GM12878 (cell line): ENCODE measurements at places on chromosomes 4 and X. TPM values are rescaled to one million over a fixed set of nuclear protein-coding genes. Genes with fewer than 3 reads are reported as not detected.

DNA sequence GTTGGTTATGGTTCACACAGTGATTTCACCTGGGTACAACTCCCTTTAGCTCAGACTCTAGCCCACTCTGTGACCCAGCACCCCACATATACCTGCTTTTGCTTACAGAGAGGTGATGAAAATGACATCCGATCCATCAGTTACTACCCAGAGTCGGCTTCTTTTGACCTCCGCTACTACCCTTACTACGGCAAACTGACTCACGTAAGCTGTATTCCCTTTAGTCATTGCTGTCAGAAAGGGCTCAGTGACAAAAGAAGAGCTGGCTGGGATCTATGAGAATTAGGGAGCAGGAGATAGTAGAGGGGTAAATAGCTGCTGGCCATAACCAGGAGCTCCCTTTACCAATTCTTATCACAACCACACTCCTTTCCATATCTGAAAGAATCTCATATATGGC, 16.7 kb downstream of the ATP1B4 start:
- H3K4me3 ChIP-seq: no peak overlapping the region
- no peak for DNase-seq
- H3K36me3 ChIP-seq: no peaks in the 10 kb centered on the region
- no peaks in the 10 kb centered on the region for H3K27me3 ChIP-seq

DNA sequence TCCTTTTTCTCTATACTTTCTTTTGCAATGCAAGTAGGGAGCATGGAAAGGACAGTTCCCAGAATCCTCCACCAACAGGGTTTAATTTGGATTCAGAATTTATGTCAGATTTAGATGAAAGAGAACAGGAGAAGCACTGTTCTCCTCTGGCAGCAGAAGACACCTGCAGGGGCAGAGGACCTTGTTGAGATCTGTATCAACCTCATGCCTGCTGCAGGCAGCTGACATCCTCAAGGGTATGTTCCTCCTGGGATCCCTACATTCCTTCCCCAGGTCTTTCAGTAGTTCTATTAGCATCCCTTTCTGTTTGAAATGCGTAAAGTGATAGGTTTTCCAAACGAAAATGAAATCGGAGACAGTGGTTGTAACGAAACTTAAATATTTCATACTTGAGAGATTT, 10.6 kb upstream of the GUCY1A1 start:
- DNase-seq: no peak
- H3K36me3 ChIP-seq: no peaks in the 10 kb centered on the region
- H3K27me3 ChIP-seq: 0 out of 2 replicates have a peak, but pooled peaks cover 2% of the 10 kb centered on the region
- H3K27ac ChIP-seq: no peak overlapping the region
- no peaks in the 10 kb centered on the region for H3K4me1 ChIP-seq
- H3K4me3 ChIP-seq: no peak overlapping the region

GRCh38 chrX:80181079-80181478, 166.5 kb downstream of the TBX22 start:
- no peak overlapping the region for H3K4me3 ChIP-seq
- H3K27me3 ChIP-seq: no peaks in the 10 kb centered on the region
- no peak overlapping the region for H3K27ac ChIP-seq
- H3K4me1 ChIP-seq: no peaks in the 10 kb centered on the region

GRCh38 chrX:129652565-129653169, 2.1 kb downstream of the APLN start:
- no peak overlapping the region for H3K27ac ChIP-seq
- no peak for DNase-seq
- no peaks in the 10 kb centered on the region for H3K4me1 ChIP-seq
- no peaks in the 10 kb centered on the region for H3K36me3 ChIP-seq
- no peak overlapping the region for H3K4me3 ChIP-seq

Gene MAOB
- total RNA-seq: 0.21 TPM in 1 of 2 replicates, not detected in the other

Gene PPP2R2C
- 0.08 and 0.13 TPM in 2 replicates for total RNA-seq

Gene PPEF2
- total RNA-seq: not detected in 2 replicates

GRCh38 chr4:14994242-14994641, 8.0 kb upstream of the CPEB2 start:
- no peaks in the 10 kb centered on the region for H3K4me1 ChIP-seq
- no peak overlapping the region for H3K27ac ChIP-seq
- no peak for DNase-seq

- no peak overlapping the region for H3K4me3 ChIP-seq
- H3K27ac ChIP-seq: no peak overlapping the region
- no peaks in the 10 kb centered on the region for H3K4me1 ChIP-seq
- H3K27me3 ChIP-seq: peaks cover 9% of the 10 kb centered on the region
Observed at GRCh38 chr4:154739111-154739510, 4.7 kb upstream of the LRAT start.

Gene AADAT
- not detected in 2 replicates for total RNA-seq

- peaks cover 6% of the 10 kb centered on the region; the same call in 1 of the 2 replicates for H3K4me1 ChIP-seq
- no peaks in the 10 kb centered on the region for H3K27me3 ChIP-seq
- no peak overlapping the region for H3K27ac ChIP-seq
- H3K36me3 ChIP-seq: no peaks in the 10 kb centered on the region; the same call in 1 of the 2 replicates
Observed at GRCh38 chrX:47148946-47149345, 3.9 kb downstream of the RBM10 start.

GRCh38 chr4:116638592-116638991, 446.8 kb downstream of the TRAM1L1 start:
- H3K4me3 ChIP-seq: no peak overlapping the region

Gene NMU
- 0.40 TPM in 1 of 2 replicates, not detected in the other for total RNA-seq

DNA sequence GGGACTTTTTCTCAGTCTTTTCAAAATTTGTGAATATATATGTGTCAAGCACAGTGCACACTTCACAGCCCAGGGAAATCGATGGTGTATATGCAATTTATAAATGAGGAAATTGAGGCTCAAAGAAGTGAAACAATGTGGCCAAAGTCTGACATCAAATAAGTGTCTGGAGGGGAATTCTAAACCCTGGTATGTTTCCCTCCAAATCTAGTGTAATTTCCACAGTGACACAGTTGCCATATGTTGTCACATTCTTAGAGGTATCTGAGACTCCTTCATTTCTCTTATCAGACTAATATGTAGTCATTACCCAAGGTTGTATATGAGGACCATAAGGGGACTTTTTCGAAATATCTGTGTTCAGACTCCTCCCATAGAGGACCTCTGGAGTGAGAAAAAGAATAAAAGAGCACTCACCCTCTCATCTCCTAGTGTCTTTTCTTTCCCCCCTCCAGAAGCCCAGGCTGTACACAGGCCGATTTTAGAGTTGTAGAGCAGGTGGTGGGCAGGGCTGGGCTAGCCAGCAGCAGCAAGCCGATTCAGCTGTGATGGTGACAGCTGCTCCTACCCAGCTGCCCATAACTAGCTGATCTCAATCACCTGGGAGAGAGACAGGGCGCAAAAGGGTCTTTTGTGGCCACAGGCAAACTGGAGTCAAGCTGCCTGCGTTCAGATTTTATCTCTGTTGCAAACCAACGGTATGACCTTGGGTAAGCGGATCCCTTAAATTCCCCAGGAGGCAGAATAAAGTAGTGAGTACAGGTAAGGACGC, 55.1 kb downstream of the CLCN5 start:
- no peaks in the 10 kb centered on the region for H3K36me3 ChIP-seq
- DNase-seq: peak; percentile 1
- H3K4me3 ChIP-seq: no peak overlapping the region
- H3K4me1 ChIP-seq: no peaks in the 10 kb centered on the region

GRCh38 chr4:164847016-164847415, 30.0 kb upstream of the APELA start:
- H3K36me3 ChIP-seq: no peaks in the 10 kb centered on the region
- H3K4me1 ChIP-seq: no peaks in the 10 kb centered on the region
- DNase-seq: no peak
- H3K27ac ChIP-seq: no peak overlapping the region

DNA sequence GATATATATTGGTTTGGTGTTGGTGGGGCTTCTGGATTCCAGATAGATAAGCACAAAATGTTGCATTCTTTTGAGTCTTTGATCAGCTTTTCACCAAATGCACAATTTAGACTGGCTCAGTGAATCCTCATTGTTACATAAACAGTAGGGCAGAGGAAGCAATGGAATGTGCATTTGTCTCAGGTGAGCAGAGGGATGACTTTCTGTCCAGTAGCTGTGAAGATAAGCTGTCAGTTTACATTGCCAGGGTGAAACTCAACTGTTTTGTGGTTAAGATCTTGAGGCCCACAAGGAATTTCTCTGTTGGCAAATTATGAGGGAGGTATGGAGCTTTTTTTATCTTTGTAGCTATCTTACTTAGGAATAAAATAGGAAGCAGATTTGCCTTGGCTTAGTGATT, 168.0 kb downstream of the GALNTL6 start:
- no peaks in the 10 kb centered on the region for H3K36me3 ChIP-seq
- no peaks in the 10 kb centered on the region for H3K4me1 ChIP-seq
- no peak for DNase-seq
- no peaks in the 10 kb centered on the region for H3K27me3 ChIP-seq
- no peak overlapping the region for H3K4me3 ChIP-seq
- no peak overlapping the region for H3K27ac ChIP-seq

Gene BMPR1B
- not detected in 2 replicates for total RNA-seq

Gene ADH1B
- 1.3 TPM in 2 replicates for total RNA-seq

DNA sequence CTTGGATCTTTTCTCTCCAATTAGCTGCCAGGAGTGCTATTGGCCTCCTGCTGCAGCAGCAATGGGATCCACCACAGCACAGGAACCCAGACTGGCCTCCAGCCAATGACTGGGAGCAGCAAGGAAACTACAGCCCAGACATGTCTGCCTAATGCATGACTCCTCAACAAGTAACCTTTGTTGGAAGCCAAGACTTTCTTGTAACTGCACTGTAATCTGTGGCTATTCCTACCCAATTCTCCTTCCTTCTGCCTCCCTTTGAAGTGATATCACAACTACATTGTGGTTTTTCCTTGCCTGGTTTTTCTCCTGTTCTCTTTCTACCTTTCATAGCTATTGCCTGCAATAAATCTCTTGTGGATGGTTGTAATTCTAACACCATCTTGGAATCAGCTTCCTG, 39.8 kb downstream of the SNCA start:
- H3K4me3 ChIP-seq: no peak overlapping the region
- H3K27me3 ChIP-seq: no peaks in the 10 kb centered on the region; the same call in 1 of the 2 replicates
- H3K36me3 ChIP-seq: no peaks in the 10 kb centered on the region
- no peak overlapping the region for H3K27ac ChIP-seq

Gene NDST3
- not detected in 2 replicates for total RNA-seq

DNA sequence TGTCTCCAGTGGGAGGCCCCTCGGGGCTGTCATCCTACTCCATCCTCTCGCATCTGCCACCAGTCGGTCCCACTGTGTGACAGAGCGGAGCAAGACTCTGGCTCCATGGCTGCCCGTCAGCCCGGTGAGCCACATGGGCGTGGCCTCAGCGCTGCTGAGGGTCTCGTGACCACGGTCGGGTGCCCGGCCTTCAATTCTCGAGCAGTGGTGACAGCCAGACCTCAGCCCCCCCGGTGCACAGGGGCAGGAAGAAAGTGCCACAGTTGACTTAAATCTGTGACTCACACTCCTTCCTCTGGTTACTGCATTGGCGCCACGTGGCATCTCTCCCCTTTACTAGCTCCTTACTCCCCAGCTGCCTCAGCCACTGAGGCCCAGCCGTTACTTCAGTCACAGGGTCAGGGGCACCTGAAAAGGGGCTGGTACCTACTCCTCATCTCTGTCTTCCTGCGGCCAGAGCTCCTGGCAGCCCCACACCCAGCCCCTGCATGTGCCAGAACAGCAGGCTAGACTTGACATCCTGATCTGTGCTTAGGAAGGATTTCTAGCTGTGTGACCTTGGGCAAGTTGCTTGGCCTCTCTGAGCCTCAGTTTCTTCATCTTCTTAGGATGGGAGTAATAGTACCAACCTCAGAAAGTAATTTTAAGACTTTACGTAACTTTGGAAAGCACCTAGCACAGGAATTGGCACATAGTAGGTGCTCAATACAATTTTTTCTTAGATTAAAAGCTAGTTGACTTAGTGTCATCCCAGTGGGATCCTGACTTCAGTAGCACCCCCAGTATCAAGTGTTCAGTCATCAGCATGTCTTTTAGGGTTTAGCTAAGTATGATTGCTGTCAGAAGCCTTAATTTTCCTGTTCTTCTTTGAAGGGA, 66.1 kb downstream of the TNIP2 start:
- H3K4me1 ChIP-seq: peaks cover 40% of the 10 kb centered on the region
- no peak overlapping the region for H3K4me3 ChIP-seq
- no peaks in the 10 kb centered on the region for H3K27me3 ChIP-seq
- peaks cover 33% of the 10 kb centered on the region for H3K36me3 ChIP-seq
- peak overlapping the region; percentile 66 for H3K27ac ChIP-seq

DNA sequence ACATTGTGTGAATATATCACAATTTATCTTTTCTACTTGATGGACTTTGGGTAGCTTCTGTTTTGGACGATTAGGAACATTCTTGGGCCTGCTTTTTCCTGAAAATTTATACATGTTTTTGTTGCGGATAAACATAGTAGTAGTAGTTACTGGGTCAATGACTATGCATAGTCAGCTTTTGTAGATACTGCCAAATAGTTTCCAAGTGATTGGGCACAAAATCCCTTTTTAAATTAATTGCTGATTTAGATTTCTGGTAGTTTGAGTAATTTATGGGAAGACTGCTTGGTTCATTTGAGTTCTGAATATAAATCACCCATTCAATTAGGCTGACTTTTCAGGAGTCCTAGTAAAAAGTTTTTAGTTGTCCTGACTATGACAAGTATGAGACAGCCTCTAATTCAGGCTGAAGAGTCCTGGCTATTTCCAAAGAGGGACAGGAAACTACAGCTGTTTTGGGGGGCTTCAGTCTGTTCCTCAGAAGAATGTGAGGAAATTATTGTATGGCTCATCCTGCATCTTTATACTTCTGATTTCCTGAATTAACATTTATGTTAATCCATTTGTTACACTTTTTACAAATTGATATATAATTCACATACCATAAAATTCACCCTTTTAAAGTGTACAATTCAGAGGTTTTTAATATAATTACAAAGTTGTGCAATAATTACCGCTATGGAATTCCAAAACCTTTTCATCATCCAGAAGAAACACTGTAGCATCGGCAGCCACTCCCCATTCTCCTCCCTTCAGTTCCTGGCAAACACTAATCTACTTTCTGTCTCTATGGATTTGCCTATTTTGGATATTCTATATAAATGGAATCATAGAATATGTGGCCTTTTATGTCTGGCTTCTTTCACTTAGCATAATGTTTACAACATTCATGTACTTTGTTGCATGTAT, 14.2 kb downstream of the LRP2BP start:
- DNase-seq: no peak
- peaks cover 3% of the 10 kb centered on the region; the same call in 1 of the 2 replicates for H3K36me3 ChIP-seq
- no peak overlapping the region for H3K27ac ChIP-seq
- H3K27me3 ChIP-seq: no peaks in the 10 kb centered on the region

Gene CLIC2
- 20.9 and 27.5 TPM in 2 replicates for total RNA-seq

GRCh38 chrX:85622635-85623034, 243.2 kb upstream of the POF1B start:
- no peaks in the 10 kb centered on the region for H3K4me1 ChIP-seq
- DNase-seq: no peak
- H3K27ac ChIP-seq: no peak overlapping the region
- no peak overlapping the region for H3K4me3 ChIP-seq
- H3K27me3 ChIP-seq: no peaks in the 10 kb centered on the region

Gene IL13RA2
- total RNA-seq: not detected in 2 replicates

DNA sequence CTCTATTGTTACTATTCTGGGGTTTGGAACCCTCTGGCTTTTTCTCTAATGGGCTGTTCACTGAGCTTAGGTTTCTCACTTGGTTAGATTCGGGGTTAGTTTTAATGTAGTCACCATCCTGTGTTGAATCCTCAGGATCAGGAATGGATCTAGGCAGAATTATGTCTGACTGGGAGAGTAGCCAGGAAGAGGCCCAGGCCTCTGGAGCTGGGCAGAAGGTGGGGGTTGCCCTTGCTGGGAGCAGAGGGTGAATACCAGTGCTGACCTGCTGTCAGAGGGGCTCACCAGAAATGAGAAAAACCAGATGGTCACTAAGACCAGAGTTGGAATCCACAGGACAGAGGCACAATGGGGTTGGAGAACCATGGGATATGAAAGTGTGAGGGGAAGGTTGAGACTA, 126.6 kb upstream of the SLC4A4 start:
- no peaks in the 10 kb centered on the region for H3K36me3 ChIP-seq
- H3K27ac ChIP-seq: no peak overlapping the region
- no peaks in the 10 kb centered on the region; the same call in 1 of the 2 replicates for H3K27me3 ChIP-seq
- DNase-seq: no peak
- no peaks in the 10 kb centered on the region for H3K4me1 ChIP-seq

Gene RHOH
- total RNA-seq: 64.5 and 65.7 TPM in 2 replicates
